ENCODE measurements at places on chromosomes 7 and 10. TPM values are rescaled to one million over a fixed set of nuclear protein-coding genes. Genes with fewer than 3 reads are reported as not detected.

Gene EIF5AL1
- 2.4 TPM for polyA plus RNA-seq

Gene SHOC2
- 35.9 TPM for polyA plus RNA-seq

GRCh38 chr7:46387646-46388045 is 466.6 kb upstream of the IGFBP3 start:
- DNase-seq, result peak; percentile 73

Gene CHRM2
- 47.1 TPM for polyA plus RNA-seq

GRCh38 chr10:74244097-74244685 is 93.2 kb downstream of the ADK start:
- peak; percentile 84 for DNase-seq

- no peak for DNase-seq
These were observed 8.9 kb downstream of the PALS2 start for GRCh38 chr7:24582166-24582565.

DNA sequence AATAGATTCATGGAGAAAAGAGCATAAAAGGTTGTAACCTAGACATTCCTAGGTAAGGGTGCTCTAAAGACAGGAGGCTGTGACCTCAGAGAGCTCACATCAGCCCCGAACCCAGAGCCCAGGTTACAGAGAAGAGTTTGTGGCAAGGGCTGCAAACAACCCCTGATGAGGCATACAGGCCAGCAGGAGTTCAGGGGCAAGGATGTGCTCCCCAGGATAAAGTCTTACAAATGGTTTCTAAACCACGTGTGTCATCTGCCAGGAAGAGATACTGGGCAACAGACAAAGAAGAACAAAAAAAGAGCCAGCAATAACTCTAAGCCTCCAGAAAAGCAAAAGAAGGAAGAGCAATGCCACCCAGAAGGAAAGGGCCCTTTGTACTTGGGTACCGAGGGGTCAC is 27.7 kb downstream of the NCAPG2 start:
- no peak for DNase-seq

DNA sequence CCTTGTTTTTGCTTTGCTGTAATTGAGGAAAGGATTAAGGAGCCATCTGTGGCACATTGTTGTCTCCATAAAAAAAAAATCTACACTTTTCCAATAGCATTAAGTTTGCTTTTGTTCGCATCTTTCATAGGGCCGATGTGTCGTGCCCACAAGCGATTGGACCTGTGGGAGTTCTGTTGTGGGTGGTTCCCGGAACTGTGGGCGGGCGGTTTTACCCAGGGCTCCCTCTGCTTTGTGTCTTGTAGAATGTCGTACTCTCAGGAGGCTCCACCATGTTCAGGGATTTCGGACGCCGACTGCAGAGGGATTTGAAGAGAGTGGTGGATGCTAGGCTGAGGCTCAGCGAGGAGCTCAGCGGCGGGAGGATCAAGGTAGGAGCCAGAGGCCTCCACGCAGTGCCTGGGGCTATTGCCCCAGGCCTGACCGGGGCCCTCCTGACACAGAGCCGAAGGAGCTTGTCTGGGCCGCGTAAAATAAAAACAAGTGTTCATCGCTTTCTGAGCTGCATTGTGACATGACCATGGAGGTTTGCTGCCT is 92.4 kb downstream of the ACTR3B start:
- no peak for DNase-seq

- no peak for DNase-seq
These were observed 1.9 kb downstream of the ZYX start for GRCh38 chr7:143382791-143383641.

Gene VAX1
- polyA plus RNA-seq, result not detected

Gene TEX47
- polyA plus RNA-seq, result not detected

Gene ADAM12
- polyA plus RNA-seq, result 56.9 TPM

DNA sequence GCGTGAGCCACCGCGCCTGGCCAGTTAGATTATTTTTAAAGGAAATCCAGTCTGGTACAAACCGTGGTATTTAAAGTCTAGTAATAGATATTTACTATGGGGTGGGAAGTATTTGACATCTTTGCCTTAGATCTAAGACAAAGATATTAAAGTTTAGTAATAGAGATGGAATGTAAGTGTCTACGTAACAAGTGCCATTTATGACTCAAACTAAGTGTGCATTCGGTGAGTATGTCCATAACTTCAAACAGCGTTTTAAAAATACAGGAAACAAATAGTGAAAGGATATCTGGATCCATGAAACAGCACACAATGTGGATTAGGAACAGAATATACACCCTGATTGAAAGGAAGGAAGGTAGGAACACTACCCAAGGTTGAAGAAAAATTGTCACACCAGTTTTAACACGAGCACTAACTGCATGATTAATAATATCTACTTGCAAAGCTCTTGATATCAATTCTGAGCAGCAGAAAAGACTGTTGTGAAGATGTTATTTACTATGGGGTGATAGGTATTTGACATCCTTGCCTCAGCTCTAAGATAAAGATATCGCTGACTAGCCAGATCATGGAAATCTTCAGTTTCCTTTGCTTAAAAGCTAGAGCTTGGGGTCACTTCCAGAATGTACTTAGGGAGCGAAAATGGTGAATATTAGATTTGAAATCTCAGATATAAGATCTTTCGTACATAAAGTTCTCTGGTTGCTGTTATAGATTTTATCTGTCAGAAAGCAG is 48.7 kb downstream of the EPC1 start:
- DNase-seq, result peak; percentile 79

GRCh38 chr10:1376384-1376945 is 320.3 kb downstream of the WDR37 start:
- no peak for DNase-seq

Gene GIMAP5
- not detected for polyA plus RNA-seq

Gene SCIN
- polyA plus RNA-seq, result 0.08 TPM

Gene PARD3
- 24.0 TPM for polyA plus RNA-seq

DNA sequence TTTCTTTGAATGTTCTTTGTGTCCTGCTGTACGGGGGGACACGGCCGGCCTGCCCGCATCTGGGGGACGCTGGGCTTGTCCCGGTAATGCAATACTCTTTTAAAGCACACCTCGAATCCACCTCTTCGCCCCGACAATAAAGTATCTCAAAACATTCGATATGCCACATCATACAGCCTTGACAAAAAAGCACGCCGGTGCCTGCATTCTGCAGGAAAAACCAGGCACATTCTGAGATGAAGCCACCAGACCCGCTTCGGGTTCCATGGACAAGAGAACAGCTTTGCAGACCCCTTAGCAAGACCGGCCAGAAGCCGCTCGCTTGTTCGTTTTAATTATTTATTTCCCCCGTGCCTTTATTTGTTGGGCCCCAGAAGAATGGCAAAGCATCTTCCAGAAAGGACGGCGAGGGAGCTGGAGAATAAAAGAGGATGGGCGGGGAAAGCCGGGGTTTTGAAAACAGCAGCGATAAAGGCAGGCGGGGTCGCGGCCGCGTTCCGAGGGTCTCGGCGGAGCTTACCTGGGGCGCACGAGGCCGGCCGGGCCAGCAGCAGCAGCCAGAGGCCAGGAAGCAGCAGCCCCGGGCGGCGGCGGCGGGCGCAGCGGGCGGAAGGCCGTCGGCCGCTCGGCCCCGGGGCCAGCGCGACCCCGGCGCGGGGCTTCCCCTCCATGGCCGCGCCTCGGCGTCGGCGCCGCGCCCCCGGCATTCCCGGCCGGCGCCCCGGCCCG is 462 bp downstream of the KIAA1549 start:
- no peak for DNase-seq

DNA sequence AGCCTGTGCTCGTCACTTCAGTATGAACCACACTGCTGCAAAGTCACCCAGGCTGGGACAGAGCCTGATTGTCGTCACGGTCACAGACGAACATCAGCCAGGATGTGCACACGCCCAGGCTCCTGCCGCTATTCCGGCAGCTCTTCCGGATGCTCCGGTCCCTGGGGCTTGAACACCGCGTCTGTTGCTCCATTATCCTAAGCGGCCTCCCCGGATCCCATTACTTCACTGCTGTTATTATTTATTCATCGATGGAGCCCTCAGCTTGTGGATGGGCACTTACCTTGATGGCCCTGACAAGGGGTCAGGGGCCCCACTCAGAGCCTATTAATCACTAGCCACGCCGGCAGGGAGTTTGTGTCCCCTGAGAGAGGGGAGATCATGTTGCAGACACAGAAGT is 120.8 kb upstream of the PCBD1 start:
- no peak for DNase-seq

Gene TET1
- polyA plus RNA-seq, result 4.7 TPM

Gene SPDYE9
- not detected for polyA plus RNA-seq

GRCh38 chr7:55272328-55272727 is 92.8 kb upstream of the LANCL2 start:
- DNase-seq, result no peak

DNA sequence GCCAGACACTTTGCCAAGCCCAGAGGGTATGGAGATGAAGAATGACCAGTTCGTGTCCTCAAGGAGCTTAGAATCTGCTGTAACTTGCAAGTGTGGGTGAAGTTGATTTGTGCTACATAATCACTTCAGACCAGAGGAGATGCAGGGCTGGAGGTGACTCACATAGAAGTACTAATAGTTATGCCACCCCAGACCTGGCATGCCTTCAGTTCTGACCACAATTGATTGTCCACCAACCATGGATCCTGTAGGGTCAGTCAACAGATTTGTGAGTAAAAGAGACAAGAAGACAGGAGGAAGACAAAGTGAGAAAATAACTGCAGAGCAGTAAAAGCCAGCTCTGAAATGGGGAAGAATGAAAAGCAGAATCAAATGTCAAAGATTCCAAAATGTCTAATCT is 51.2 kb upstream of the BMPER start:
- peak; percentile 44 for DNase-seq

Data from fibroblast of lung (primary cell).